ENCODE measurements at places on chromosomes 2 and 18.

GRCh38 chr2:110768591-110768990 lies 36.2 kb downstream of the ACOXL start:
- DNase-seq = no peak

GRCh38 chr2:133849341-133849740 lies 281.1 kb upstream of the NCKAP5 start:
- no peak for DNase-seq

GRCh38 chr2:134079373-134079772 lies 174.5 kb upstream of the MGAT5 start:
- no peak for DNase-seq

DNA sequence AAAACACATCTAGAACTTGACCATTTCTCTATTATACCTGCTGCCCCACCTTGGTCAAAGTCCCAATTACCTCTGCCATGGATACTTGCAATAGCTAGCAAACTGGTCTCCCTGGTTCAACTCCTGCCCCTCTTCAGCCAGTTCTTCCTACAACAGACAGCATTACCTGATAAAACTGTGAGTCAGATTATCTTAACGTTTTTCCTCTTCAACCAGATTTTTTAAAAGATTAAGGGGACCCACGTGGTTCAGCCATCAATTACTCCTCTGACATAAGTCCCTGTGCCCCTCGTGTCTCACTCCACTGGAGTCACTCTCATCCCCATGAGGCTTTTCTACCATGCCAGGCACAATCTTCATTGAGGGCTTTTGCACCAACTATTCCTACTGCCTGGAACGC lies 5.3 kb upstream of the ARHGAP15 start:
- DNase-seq = no peak

DNA sequence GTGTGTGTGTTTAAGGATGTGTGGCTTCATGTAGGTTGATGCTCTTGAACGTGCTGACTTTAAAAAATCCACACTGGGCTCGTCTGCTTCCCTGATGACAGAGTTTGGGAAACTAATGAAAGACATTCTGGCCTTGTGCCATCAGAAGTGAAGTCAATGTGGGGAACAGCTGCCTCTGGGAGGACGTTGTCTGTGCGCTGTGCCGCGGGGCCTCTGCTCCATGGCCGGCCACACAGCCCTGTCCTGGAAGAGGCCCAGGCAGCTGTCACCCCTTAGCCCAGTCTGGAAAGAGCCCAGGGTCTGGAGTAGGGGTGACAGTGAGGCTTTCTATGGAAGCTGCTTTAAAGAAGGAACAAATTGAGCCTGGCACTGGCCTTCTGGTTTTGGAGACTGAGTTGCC lies 155.8 kb downstream of the SH3RF3 start:
- DNase-seq = no peak

DNA sequence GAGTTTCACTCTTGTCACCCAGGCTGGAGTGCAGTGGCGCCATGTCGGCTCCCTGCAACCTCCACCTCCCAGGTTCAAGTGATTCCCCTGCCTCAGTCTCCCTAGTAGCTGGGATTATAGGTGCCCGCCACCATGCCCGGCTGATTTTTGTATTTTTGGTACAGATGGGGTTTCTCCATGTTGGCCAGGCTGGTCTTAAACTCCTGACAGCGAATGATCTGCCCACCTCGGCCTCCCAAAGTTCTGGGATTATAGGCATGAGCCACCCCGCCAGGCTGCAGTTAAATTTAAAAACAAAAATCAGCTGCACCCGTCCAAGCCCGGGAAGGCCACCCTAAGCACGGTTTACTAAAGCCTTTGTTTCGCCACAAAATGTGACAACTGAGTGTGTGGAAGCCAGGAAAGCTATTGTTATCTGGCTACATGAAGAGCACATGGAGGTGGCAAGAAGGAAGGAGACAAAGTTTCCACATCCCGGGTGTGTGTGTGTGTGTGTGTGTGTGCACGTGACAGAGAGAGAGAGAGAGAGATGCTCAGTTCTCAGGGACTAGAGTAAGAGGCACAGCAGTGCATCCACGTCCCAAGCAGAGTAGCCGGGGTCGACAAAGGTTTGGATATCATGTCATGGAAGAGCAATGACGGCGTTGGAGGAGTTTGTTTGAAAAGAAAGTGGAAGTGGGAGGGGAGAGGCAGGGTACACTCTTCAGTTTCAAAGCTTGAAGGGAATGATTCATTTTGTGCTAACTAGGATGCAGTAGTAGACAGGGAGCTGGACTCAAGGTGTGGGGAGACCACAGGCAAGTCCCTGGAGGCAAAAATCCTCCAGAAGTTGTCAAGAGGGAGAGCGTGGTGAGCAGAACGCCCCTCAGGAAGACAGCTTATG lies 20.1 kb downstream of the INPP5D start:
- no peak for DNase-seq

- DNase-seq = no peak
Measured at GRCh38 chr2:18247282-18248110, 313.0 kb downstream of the RDH14 start.

GRCh38 chr2:163637871-163638270 lies 97.9 kb downstream of the FIGN start:
- no peak for DNase-seq

Data from activated T-helper 1 cell treated with anti-CD3 and anti-CD28 coated beads, Interleukin-12 subunit alpha, Interleukin-12 subunit beta, Interleukin-2, Interleukin-4 antibody, amounts not matched to agents 30 ng/mL and 10 ng/mL and 1 ng/mL, durations not matched to agents 14 hours and 24 hours and 36 hours (primary cell).